ENCODE measurements at places on chromosomes 16 and 17.

DNA sequence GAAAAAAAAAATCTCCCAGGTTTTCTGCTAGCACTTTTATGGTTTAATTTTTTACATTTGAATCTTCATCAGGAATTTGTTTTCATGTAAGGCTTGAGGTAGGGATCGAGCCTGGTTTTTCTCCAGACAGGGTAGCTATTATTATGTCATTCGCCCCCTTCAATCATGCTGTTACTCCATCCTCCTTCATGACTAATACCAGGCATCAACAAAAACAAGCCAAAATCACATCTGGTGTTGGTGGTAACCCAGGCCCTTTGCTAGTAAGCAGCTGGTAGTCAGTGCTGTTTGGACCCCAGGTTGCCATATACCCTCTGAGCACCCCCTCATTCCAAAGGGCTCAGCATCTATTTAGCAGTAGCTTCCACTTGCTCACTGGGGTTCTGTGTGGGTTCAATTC, 29.5 kb downstream of the DRC3 start:
- no peak for DNase-seq

DNA sequence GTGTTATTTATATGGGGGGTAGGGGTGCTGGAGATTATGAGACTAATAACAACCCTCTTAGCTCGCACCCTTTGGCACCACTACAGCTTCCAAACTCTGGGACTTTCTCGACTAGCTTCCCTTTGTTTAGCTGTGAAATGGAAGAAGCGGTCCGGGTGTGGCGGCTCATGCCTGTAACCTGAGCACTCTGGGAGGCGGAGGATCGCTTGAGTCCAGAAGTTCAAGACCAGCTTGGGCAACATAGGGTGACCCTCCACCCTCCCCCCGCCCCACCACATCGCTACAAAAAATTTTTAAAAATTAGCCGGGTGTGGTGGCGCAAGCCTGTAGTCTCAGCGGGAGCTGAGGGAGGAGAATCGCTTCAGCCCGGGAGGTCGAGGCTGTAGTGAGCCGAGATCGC, 814 bp upstream of the CDH3 start:
- DNase-seq, result no peak

DNA sequence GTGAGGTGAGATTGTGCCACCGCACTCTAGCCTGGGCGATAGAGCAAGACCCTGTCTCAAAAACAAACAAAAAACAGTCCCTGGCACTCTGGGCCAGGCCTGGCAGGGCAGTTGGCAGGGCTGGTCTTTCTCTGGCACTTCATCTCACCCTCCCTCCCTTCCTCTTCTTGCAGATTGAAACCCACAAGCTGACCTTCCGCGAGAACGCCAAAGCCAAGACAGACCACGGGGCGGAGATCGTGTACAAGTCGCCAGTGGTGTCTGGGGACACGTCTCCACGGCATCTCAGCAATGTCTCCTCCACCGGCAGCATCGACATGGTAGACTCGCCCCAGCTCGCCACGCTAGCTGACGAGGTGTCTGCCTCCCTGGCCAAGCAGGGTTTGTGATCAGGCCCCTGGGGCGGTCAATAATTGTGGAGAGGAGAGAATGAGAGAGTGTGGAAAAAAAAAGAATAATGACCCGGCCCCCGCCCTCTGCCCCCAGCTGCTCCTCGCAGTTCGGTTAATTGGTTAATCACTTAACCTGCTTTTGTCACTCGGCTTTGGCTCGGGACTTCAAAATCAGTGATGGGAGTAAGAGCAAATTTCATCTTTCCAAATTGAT, 24.8 kb downstream of the STH start:
- no peak for DNase-seq

GRCh38 chr17:45923511-45924268, 29.3 kb downstream of the MAPT start:
- no peak for DNase-seq

DNA sequence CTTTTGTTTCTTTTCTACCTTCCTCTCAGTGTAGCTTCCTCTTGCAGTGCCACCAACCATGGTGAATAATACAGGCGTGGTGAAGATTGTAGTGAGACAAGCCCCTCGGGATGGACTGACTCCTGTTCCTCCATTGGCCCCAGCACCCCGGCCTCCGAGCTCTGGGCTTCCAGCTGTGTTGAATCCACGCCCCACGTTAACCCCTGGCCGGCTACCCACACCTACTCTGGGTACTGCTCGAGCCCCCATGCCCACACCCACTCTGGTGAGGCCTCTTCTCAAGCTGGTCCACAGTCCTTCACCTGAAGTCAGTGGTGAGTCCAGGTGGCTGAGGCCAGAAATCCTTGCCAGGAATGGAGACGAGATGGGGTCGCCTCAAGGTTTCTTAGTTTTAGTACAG, 23.9 kb downstream of the SRCAP start:
- no peak for DNase-seq

DNA sequence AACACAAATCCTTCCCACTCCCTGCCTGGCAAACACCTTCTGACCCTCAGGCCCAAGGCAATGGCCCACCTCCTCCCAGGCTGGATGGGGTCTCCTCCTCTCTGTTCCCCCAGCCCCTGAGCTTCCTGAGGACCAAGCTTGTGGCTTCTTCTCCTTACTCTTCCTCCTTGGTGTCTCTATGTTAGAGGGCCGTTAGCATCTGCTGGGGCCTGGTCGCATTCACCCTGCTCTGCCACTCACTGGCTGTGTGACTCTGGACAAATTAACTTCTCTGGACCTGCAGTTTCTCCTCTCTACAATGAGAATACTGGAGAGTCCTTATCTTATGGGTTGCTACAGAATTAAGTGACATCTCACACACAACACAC, 725 bp upstream of the MT2A start:
- no peak for DNase-seq

GRCh38 chr16:22721511-22722100, 92.4 kb upstream of the HS3ST2 start:
- DNase-seq, result no peak

GRCh38 chr17:63701868-63702720, 2.2 kb upstream of the LIMD2 start:
- DNase-seq, result peak; percentile 60

GRCh38 chr17:28811651-28812090, 30.9 kb downstream of the FAM222B start:
- no peak for DNase-seq

GRCh38 chr17:82753201-82753464, 1.3 kb downstream of the TBCD start:
- no peak for DNase-seq

GRCh38 chr17:70055000-70055399, 20.0 kb upstream of the KCNJ16 start:
- DNase-seq, result no peak

Measured in stimulated activated CD4-positive, alpha-beta T cell treated with anti-CD3 and anti-CD28 coated beads, Interleukin-4, amount 100 ng/mL, for 48 hours (primary cell).